IMR-90 (cell line): ENCODE measurements at places on chromosomes 6 and 20.

DNA sequence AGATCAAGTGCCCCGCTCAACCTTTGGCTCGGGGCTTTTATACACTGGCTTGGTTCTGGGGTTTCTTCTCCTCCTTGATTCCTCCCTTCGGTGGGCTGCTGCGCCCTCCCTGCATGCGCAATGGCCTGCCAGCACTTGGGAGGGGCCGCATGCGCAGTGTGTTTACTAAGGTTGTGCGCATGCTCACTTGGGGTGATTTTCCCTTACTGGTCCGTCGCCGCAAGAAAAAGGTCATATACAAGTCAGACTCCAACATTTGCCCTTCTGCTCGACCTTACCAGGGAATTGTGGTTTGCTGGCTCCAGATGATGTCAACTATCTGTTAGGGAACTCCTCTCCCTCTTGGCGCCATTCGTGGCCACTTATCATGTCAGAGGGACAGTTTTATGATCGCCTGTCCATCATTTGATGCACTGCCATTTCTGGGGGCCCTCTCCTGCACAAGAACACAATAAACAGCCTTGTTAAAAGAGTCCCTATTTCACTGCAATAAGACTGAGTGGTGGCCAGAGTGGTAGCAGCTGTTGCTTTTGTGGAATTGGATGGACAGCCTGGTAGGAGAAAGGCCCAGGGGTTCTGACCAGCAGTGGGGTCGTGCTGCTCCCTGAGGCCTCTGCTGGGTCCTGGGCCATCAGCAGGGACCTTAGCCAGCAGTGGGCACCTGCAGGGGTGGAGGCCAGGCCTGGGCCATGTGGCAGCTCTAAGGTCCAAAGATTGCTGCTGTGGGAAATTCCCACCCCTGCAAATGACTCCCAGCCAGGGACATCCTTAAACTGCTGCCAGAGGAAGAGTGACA, 2.8 kb upstream of the LBP start:
- peak; percentile 46 for DNase-seq

- no peak for DNase-seq
These were observed 10.7 kb downstream of the NEDD9 start for GRCh38 chr6:11221623-11222384.

DNA sequence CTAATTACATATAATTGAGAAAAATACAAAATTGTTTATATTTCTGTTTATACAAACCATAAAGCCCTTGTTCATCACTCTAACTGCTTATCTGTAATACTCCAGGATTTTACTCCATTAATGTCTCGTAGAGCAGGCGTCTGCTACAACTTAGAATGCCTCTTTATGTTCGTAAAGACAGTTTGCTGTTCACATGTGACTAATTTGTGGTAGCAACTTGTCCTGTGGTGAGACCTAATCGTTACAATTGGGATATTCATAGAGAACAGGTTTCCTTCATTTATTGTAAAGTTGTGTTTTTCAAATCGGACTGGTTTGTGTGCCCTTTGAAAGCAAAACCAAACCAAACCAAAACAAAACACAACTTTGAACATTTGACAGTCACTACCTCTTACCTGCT, 149.7 kb downstream of the ASCC3 start:
- no peak for DNase-seq

- no peak for DNase-seq
These were observed 61.5 kb downstream of the GPX5 start for GRCh38 chr6:28586962-28587745.

GRCh38 chr20:62310757-62311121, 7.9 kb downstream of the ADRM1 start:
- no peak for DNase-seq

- no peak for DNase-seq
These were observed 1.1 kb downstream of the RNF144B start for GRCh38 chr6:18388271-18388670.

DNA sequence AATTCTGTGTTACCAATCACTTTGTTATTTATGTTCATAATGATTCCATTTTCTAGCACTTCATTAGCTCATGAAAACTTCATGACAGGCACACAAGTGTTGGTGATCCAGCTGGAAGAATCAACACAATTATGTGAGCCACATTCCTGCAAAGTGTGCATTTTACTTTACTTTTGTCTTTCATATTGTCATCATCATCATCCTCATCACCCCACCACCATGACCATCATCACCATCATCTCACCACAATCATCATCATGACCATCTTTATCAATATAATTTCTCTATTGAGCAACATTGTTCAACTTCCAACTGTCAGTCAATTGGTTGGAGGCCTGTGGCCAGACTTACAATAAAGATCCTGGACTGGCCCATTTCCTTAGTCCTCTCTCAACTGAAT, 159.4 kb upstream of the PRSS16 start:
- DNase-seq, result no peak
